T follicular helper cell (primary cell): ENCODE measurements at places on chromosomes 1 and 21.

- DNase-seq: no peak
Observed at GRCh38 chr1:237219751-237220642, 178.0 kb downstream of the RYR2 start.

DNA sequence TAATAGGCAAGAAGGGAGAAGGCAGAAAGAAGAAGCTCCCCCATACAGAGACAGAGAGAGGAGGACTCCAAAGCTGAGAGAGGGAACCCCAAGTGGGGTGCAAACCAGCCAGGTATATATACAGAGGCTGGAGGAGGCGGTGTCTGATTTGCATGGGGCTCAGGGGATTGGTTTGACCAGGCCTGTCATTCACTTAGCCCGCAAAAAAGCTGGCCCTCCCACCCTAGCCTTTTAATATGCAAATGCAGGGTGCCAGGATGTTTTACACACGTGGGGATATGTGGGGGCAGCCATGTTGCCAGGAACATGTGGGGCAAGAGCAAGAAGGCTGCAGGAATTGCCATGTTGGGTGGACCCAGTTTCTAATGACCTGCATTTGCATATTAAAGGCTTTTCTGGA lies 37.0 kb upstream of the TENT5B start:
- no peak for DNase-seq

DNA sequence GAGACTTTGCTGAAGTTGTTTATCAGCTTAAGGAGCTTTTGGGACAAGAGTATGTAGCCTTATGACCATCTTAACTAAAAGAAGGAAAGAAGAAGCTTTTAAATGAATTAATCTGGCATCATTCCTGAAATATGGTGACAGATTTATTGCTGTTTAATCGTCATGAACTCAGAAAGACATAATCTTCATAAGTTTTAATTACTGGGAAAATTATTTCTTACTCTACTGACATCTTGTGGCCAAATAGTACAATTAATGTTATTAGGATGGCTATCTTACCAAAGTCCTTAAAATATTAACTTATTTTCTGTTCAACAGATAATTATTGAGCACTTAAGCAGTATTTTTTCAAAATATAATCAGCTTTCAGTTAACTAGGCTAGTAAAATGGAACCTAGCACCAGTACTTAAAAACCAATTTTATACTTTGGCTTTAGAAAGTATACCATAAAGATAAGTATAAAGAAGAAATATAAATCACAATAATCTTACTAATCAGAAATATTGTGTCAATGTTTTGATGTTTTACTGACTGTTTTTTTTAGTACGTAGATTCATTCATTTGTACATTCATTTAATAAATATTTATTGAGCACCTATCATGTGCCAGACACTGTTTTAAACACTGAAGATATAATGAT lies 34.7 kb upstream of the GPR25 start:
- DNase-seq: no peak

DNA sequence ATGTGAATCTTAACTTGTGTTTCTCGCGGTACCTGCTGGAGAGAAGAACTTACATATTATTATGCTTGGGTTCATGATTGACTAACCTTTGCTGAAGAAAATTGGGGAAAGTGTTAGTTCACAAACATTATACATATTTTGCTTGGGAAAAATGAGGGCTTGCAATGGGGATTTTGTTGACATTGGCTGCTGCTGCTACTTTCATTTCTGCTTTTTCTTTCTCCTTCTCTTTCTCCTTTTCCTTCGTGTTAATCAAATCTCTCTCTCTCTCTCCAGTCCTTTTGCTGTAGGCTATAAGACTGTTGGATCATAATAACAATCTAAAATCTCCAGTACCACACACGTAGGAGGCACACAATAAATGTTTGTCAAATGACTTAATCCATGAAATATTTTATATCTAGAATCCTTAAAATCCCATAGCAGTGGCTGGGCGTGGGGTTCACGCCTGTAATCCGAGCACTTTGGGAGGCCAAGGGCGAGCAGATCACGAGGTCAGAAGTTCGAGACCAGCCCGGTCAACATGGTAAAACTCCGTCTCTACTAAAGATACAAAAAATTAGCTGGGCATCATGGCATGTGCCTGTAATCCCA lies 23.0 kb downstream of the IRF2BP2 start:
- DNase-seq: no peak

- DNase-seq: no peak
Observed at GRCh38 chr1:235513495-235514366, 9.5 kb upstream of the B3GALNT2 start.

DNA sequence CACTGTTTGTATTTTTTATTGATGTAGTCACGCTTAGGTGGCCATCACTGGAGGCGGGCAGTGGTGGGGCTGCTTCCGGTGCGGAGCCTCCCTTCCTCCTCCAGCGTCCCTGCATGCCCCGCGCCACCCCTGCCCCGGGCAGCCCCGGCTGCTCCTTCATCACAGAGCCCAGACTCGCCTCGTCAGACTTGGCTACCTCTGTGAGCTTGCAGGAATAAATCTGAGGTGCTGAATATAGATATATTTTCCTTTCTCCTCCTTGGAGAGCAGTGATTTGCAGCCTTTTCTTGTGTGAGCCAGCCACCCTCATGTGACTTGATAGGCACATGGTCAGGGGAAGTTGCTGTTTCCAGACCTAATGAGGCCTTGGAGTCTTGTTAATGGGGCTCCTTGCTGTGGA lies 412.7 kb upstream of the VAMP3 start:
- DNase-seq: no peak

DNA sequence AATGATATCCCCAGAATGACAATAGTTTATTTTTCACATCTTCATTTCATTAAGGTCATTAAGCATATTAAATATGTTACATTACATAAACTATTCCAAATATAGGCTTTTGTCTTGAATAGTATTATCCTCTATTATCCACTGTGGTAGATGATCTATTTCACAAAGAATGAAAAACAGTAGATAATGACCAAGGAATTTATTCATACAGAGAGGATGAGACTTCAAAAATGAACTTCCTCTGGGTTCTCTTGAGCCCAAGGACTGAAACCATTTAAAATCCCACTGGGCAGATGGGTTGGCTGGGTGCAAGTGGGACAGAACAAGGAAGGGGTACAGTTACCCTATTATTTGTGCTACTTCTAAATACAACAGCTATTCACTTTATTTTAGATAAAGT lies 33.0 kb downstream of the PTPN14 start:
- no peak for DNase-seq

GRCh38 chr1:13889495-13889894 lies 189.5 kb downstream of the PRDM2 start:
- no peak for DNase-seq
